Kidney (tissue), 22 donors: ENCODE measurements at places on chromosomes 16 and 17. TPM values are rescaled to one million over a fixed set of nuclear protein-coding genes. Genes with fewer than 3 reads are reported as not detected.

AGRP gene
- 2.7 TPM for polyA plus RNA-seq

- DNase-seq, result no peak
These were observed 17.1 kb downstream of the ANKRD11 start for GRCh38 chr16:89473136-89473712.

ASIC2 gene
- 0.60 TPM for polyA plus RNA-seq

GRCh38 chr16:69190598-69190997 is 3.6 kb downstream of the SNTB2 start:
- DNase-seq, result no peak

GRCh38 chr17:58083491-58084316 is 485 bp downstream of the DYNLL2 start:
- DNase-seq, result peak; percentile 53

DNA sequence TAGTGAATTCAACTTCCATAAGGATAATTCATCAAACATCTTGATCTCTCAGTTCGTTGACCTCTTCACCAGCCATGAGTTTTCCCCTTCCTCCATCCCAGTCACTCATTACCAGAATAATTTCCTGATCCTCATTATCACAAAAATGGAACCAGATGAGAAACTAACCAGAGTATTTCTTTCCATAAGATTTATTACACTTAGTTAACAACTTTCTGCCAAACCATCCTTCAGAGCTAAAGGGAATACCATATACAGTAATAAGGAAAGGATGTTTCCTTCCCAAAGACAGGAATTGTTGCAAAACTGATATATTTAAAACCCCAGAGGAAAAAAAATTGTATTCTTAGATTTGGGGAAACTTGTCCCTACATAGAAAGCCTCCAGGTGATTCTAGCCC is 8.6 kb downstream of the KRTAP29-1 start:
- no peak for DNase-seq

DNA sequence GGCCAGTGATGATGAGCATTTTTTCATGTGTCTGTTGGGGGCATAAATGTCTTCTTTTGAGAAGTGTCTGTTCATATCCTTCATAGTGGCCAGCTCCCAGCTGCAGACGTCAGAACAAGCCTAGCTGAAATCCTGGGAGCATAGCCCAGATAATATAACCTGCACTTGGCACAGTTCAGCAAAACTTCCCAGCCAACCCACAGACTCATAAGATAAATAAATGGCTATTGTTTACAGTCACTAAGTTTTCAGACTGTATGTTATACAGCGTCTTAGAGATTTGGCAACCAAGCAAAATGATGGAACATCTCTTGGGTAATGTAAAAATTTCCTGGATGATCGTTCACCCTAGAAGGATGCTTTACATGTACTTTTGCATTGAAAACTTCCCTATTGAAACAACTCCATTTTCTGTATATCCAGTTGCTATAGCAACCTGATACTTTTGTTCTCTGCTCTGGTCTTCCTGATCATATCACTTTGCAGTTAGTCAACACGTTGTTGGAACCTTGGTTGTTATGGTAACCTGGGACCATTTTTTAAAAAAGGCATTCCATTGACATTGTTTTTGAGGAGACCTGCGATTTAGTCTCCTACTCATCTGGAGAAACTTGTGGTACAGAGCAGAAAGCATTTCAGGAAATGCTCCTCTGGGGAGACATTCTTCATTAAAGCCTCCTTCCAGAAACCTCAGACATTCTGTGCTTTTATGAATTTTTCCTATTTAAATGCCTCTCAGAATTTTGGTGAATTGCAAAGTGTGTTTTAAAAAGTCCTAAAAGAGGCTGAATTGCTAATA is 378.7 kb downstream of the HS3ST4 start:
- no peak for DNase-seq

DNA sequence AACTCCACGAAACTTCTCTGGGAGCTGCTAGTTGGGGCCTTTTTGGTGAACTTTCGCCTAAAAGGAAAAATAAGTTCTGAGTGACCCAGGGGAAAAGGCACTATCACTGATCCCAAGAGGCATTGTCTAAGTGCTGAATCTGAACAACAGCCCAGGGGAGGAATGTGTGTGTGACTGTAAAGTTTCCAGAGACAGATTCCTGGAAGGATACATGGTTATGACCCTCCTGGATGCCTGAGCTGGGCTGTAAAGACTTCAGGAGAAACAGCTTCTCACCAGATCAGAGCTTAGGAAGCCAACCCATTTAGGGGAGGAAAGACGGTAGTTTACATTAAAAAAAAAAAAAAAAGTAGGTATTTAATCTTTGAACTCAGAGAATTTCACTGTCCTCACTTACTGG is 20.2 kb downstream of the HIGD1B start:
- no peak for DNase-seq

PKMYT1 gene
- polyA plus RNA-seq, result 0.97 TPM

- DNase-seq, result no peak
These were observed 79.1 kb downstream of the CFDP1 start for GRCh38 chr16:75354170-75354569.

GRCh38 chr17:57972151-57972550 is 15.9 kb downstream of the VEZF1 start:
- DNase-seq, result no peak

DNA sequence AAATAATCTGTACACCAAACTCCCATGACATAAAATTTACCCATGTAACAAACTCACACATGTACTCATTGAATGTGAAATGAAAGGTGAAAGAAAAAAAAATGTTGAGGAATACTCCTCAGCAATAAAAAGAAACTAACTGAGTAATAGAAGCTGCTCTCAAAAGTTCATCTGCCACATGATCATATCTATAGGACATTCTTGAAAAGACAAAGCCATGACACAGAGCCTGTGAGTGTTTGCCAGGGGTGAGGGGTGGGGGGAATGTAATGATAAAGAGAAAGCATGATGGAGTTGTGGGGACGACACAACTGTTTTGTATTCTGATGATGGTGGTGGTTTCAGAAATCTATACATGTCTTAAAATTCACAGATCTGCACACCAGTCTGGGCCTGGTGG is 52.2 kb upstream of the TMC5 start:
- DNase-seq, result no peak

DNA sequence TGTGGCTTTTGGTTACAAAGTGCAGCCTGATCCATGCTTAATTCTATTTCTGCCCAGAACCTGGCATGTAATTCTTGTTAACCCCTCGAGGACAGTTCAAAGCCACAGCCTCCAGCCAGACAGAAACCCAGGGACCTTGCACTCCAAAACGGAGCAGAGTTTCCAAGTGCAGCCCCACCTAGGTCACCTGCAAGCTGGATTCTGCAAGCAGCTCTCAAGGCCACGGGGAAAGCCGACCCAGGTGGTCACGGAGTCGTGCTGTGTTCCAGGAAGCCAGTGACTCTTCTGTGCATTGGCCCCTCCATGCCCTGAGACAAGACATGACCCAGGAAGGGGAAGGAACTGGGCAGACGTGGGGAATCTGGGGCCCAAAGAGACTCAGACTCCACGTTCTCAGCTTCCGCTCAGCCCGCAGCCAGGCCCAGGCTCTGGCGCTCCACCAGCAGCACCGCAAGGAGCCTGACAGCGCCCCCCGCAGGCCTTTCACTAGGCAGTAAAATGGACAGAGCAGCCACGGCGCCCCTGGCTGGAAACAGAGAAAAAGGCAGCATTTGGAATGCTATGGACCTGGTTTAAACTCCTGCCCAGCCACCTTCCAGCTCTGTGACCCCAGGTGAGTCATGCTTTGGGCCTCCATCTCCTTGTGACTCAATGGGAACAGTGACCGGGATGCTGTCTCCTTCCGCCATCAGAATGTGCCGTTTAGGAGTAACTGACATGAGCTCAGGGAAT is 27.3 kb upstream of the GSG1L start:
- peak; percentile 54 for DNase-seq

KRTAP2-1 gene
- polyA plus RNA-seq, result not detected

UMOD gene
- polyA plus RNA-seq, result 4,168 TPM

GRCh38 chr16:19166500-19166899 is 1.5 kb upstream of the SYT17 start:
- DNase-seq, result no peak

ZNF624 gene
- polyA plus RNA-seq, result 0.90 TPM

- no peak for DNase-seq
These were observed at the start of gene PIEZO1 for GRCh38 chr16:88785106-88785924. Gene PIEZO1 (minus strand): TSS chr16:88785220. CDS start chr16:88784964, 256 bp downstream.

BCAR1 gene
- 69.1 TPM for polyA plus RNA-seq

KRT25 gene
- polyA plus RNA-seq, result not detected

CX3CL1 gene
- 39.1 TPM for polyA plus RNA-seq

HEATR9 gene
- polyA plus RNA-seq, result not detected

DNA sequence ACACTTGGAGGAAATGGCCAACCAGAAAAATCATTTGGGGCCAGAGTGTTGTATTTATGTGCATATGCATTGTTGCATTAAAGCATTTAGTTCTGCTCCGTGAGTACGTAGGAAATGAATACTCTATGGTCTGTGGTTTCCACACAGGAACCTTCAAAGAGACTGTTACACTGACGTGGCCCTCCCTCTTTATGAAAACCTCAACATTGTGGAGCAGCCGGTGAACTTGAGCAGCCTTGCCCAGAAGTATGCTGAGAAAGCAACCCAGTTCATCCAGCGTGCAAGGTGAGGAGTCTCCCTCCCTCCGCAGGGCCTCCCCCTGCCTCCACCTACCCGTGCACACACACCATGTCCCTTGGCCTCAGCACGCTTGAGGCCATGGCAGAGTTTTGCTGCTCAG is 65.2 kb downstream of the ARSG start:
- DNase-seq, result peak; percentile 39

DNA sequence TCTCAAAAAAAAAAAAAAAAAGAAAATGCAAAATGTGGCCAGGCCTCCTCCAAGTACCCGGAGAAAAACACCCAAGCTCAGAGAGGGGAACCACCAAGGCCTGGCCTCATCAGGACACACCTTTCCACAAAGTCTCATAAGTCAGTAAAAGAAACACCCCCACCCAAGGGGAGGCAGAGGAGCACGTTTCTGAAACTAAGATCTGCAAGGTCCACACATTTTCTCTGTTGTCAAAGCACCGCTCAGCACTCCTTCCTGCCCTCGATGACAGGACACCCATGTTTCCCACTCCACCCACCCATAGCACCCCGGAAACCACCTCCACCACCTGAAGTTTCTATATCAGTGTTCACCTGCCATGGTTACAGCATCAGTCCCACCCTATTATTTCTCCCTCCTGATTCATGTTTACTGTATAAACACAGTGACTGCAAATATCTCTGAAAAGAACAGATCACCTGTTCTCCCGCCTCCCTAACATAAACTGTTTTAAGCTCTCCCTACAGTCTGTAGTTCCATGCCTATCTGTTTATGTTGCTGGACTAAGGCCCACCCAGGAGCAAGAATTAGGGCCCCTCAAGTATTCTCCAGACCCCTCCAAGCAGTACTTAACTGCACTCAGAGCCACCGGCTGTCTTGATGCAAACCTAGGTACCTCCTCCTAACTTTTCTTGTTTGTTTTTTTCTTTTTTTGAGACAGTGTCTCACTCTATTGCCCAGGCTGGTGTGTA is 2.0 kb downstream of the CORO7 start:
- DNase-seq, result no peak

DNA sequence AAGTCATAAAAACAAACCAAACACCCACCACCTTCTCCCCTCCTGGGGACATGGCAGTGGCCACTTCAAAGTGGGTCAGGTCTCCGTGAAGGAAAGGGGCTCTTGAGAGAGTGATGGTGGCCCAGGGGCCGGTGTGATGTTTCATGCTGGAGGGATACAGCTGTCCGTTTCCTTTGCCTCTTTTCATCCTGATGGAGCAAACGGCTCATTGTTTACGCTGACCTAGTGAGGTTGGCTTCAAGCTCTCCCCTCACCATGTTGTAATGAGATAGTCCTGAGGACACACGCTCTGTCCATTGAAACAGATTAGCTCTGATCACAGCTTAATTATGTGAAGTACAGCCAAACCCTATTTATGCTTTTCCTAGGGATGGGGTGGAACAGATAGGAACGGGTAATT is 34.2 kb downstream of the CDH13 start:
- no peak for DNase-seq

GRCh38 chr16:74770831-74771526 is 3.6 kb downstream of the FA2H start:
- no peak for DNase-seq

CACNA1G gene
- not detected for polyA plus RNA-seq

GRCh38 chr16:74019612-74020011 is 277.0 kb upstream of the PSMD7 start:
- peak; percentile 23 for DNase-seq

DNA sequence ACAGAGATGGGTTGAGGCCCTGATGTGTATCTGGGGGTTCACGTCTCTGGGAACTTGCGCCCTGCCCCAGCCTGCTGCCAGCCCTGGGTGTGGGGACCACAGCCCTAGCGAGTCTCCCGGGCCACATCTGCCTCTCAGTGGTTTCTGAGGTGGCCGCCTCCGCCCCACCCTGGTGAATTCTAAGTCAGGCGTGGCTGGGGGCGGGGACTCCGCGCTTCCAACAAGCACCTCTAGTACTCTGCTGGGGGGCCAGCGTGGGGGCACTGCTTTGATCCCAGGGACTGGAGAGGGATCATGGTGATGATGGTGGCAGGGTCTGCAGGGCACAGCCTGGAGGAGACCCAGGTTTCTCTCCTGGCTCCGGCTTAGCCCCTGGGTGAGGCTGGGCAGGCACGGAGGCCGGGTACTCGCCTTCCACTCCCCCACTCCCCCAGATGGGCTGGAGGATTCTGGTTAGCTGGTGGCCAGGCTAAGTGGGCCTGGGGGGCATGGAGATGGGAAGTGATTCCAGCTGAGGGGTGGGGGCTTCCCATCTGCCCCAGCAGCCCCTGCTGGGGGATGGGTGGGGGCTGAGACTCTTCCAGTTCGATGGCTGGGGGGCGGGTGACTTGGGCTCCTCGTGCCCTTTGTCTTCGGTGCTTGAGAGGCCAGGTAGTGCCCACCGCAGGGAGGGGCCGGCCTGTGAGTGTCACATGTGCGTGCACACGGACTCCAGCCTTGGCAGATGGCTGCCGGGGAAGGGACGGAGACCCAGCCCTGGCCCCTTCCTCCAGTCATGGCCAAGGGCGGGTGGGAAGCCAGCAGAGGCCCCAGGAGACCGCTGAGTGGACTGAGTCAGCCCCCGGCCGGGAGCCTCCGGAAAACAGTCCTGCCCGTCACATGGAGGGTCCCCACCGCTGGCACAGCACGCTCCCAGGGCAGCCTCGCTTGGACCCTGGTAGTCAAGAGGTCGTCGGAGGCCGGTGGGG is 3.9 kb downstream of the GLIS2 start:
- peak; percentile 53 for DNase-seq

KRT31 gene
- polyA plus RNA-seq, result not detected

PRAC1 gene
- polyA plus RNA-seq, result not detected

- DNase-seq, result no peak
These were observed 1.9 kb downstream of the SEC14L1 start for GRCh38 chr17:77142689-77143088.

G6PC1 gene
- polyA plus RNA-seq, result 10.5 TPM

REXO5 gene
- polyA plus RNA-seq, result 1.6 TPM

- peak; percentile 49 for DNase-seq
These were observed 2.5 kb downstream of the NME3 start for GRCh38 chr16:1768767-1769401.

- no peak for DNase-seq
These were observed 26.1 kb downstream of the PPL start for GRCh38 chr16:4910828-4911227.
